Mesenteric fat pad (tissue), 1 donor: ENCODE measurements at places on chromosomes 7 and 10.

GRCh38 chr10:73655990-73656298 lies at the start of gene SYNPO2L:
TSS of gene SYNPO2L (minus strand) at chr10:73656029. CDS start at chr10:73655922, 107 bp downstream.
- DNase-seq: no peak

GRCh38 chr7:89085580-89085979 lies 290.0 kb upstream of the TEX47 start:
- no peak for DNase-seq

DNA sequence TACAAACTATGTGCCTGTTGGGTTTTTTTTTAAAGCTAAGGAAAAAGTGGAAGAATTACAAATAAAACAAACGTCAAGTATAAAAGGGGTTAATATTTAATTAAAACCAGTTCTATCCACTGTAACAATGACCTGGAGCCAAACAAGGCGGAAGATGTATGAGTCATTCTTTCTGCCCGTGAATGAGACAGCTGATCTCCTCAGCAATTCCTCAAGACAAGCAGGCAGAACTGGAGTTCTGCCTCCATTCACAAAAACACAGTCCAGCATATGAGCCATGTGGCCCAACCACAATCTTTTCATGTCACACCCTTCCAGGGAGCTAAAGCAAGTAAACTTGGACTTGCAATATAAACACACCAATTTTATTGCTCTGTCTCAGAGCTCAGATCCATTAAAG lies 8.4 kb downstream of the ETV1 start:
- no peak for DNase-seq

- no peak for DNase-seq
Observed at GRCh38 chr7:50068850-50069551, 24.0 kb downstream of the ZPBP start.

- DNase-seq: no peak
Observed at GRCh38 chr7:39509436-39509835, 56.8 kb upstream of the YAE1 start.

DNA sequence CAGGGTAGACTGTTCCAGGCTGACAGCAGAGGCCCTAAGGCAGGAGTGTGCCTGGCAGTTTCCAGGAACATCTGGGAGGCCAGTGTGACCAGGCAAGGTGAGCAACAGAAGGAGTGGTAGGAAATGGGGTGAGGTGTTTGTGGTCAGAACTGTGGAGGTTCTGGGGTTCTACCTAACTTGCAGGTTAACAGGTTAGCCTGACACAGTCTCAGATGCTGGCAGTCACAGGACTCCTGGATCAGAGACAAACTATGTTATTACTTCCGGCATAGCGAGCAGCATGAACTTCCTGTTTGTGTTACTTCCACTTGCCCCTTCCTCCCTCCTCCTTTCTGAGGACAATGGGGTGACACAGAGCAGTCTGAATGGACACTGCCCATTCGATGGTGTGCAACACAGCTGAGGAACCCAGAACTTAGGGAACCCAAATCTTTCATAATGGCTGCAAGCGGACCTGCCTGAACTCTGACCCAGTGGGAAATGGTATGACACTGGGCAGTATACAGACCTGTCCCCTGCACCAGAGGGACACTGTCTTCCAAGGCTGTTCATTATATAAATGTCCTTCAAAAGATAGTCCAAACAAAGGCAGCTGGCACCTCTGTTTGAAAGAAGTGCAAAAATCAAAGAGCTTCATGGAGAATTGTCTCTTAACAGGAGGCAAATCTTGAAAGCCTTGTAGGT lies 3.9 kb upstream of the SAR1A start:
- no peak for DNase-seq

DNA sequence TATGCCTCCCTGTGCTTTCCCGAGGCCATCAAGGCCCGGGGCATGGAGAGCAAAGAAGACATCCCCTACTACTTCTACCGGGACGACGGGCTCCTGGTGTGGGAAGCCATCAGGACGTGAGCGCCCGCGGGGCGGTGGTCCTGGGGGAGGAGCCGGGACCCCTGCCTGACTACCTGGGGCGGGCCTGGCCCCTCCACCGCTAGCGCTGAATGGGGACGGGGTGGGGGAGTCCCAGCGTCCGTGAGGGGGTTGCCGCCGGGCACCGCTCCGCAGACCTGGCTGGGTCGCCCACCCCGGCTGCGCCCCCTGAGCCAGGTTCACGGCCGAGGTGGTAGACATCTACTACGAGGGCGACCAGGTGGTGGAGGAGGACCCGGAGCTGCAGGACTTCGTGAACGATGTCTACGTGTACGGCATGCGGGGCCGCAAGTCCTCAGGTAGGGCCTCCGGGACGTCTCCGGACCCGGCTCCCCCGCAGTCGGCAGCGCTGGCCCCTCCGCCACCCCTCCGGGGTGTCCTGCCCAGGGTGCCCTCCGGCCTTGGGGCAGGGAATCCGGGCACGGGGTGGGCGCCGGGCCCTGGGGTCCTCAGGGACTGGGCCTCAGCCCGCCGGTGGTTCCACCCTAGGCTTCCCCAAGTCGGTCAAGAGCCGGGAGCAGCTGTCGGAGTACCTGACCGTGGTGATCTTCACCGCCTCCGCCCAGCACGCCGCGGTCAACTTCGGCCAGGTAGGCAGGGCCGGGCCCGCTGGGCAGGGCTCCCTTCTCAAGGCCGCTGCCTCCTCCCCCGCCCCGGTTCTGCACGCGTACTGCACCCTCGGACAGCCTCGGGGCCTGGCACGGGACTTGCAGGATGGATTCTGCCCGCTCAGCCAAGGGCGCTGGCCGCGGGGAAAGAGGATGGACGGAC lies 69.3 kb downstream of the ALOX5 start:
- DNase-seq: no peak

DNA sequence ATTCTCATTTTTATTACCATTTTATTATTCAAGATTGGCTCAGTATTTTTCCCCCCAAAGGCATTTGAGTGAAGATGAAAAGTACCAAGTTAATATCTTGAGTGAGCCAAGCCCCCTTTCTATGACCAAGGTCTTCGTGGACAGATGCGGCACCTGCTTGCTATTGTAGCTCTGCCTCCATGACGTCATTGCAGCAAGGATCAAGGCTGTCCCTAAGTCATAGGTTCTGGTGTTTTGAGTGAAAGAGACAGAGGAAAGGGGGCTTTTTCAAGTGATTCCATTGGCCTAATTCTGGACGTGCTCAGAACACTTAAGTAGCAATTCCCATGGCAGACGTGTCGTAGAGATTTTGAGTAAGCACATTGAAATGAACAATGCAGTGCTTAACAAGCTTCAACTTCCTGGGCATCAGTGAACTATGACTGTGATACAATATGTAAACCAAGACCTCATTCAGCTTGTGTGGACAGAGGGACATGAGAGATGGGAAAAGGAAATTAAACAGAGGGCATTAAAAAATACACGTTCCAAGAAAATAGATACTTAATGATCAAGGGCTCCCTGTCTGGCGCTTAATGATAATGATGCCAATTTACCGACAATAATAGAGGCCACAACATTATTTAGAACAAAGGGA lies 248.7 kb upstream of the NPVF start:
- no peak for DNase-seq

- DNase-seq: no peak
Observed at GRCh38 chr10:3258394-3258793, 85.8 kb upstream of the PITRM1 start.

GRCh38 chr7:132256721-132257212 lies 319.5 kb downstream of the PLXNA4 start:
- no peak for DNase-seq

GRCh38 chr7:102834466-102834865 lies 78.3 kb upstream of the LRRC17 start:
- no peak for DNase-seq

DNA sequence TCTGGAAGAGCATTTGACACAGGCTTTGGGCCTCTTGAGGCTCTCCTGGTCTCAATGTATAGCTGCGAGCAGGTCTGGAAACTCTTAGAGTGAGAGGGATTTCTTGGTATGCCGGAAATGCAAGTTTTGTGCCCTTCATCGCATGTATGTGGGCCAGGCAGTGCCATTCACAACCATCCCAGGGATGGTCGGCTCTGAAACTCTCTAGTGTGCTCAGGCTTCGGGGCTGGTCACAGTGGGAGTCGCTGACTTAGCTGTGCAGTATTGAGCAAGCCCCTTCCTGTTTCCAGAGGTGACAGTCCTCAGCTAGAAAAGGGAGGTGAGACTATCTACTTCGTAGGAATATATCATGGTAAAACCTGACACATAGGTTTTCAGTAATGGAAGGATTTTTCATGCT lies 2.0 kb upstream of the AOAH start:
- DNase-seq: no peak
